ENCODE measurements at places on chromosomes 3 and 15.

- no peak for DNase-seq
These were observed 18.9 kb downstream of the GBE1 start for GRCh38 chr3:81742581-81742980.

GRCh38 chr3:100600181-100601042 is 9.0 kb upstream of the ADGRG7 start:
- DNase-seq: no peak

DNA sequence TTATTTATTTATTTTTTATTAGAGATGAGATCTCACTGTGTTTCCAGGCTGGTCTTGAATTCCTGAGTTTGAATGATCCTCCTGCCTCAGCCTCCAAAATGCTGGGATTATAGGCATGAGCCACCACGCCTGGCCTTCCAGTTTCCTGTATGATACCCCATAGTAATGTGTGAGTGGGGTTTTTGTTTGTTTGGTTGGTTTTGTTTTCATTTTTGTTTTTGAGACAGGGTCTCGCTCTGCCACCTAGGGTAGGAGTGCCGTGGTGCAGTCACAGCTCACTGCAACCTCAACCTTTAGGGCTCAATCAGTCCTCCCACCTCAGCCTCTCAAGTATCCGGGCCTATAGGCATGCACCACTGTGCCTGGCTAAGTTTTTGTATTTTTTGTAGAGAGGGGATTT is 30.9 kb downstream of the GOLM2 start:
- no peak for DNase-seq

- no peak for DNase-seq
These were observed 369.4 kb downstream of the MAGI1 start for GRCh38 chr3:65669163-65669875.

DNA sequence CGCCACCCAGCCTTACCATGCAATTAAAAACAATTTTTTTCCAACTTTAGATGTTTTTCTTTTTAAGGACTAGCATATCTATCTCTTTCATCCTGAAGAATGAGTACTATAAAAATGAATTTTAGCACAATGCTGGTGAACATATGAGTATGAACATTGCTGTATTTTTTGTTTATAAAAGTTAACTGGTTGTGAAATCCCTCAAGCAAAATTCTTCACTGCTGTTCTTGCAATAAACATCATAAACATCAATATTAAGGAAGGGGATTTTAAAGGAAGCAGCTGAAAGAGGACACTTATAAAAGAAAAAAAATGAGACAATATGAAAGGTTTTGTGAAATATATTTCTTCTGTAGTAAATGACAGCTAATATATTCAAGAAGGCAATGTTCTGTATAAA is 3.0 kb downstream of the PLSCR4 start:
- DNase-seq: no peak

DNA sequence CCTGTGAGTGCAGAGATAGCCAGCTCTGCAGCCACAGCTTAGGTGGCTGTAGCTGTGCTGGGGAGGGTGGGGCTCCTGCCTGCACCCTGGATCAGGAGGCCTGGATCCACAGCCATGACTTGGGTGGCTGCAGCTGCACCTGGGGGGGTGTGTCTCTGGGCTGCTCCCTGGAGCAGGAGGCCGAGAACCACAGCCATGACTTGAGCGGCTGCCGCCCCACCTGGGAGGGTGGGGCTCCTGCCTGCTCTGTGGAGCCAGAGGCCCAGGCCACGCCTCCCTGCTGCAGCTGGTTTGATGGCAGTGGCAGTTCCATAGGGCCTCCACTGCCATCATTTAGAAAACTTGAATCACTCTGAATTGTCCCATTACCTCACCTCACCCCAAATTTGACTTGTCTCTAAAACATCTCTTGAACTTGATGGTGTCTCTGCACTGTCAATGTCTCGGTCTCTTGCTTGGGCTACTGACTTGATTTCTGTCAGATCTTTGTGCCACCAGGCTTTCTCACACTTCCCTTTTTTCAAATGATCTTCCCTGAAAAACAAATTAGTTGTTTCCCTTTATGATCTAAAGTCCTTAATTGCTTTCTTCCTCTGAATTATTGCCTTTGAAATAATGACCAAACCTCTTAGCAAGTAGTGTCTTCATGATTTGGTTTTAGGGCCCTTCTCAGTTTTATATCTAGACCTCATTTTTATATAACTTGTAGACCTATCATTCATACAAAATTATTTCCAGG is 313.2 kb upstream of the MME start:
- DNase-seq: no peak

DNA sequence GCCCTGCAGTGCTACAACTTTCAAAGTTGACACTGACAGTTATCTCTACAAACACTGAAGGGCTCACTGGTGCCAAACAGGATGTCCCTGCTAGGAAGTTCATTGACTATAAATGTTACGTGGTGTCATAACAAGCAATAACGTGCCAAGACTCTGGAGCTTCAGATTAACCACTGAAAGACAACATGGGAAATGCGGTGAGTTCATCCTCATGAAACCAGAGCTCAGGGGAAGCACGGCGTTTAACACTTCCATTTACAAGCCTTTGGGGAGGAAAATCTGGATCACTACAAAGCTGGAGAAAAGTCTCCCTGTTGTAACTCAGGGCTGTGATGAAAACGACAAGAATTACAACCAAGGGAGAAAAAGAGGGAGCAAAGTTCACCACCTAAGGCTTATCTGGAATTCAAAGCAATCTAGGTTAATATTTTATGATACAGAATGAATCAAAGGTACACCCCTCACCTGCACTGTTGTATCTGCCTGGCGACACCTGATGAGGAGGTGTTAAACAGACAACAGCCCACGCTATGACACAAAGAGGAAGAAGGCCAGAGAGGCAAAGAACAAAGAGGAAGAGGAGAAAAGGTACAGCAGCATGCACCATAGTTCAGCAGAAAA is 27.0 kb downstream of the SHQ1 start:
- DNase-seq: no peak

GRCh38 chr3:177746337-177746933 is 549.2 kb upstream of the TBL1XR1 start:
- DNase-seq: no peak

DNA sequence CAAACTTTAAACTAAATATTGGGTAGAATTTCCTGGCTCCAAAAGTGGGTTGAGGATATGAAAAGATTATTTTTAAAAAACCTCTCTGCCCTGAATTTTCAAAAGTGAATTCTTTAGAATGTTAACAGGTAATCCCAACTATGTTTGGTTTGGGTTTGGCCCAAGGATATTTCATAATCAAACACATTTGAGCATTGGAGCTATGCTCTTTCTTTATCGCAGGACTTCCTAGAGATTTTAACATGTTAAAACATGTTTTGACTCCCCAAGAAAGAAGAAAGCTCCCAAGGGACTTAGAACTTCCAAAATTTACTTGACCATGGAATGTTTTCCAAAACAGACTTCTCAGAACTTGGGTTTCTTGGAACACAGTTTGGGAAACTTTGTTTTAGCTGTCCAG is 75.6 kb upstream of the SYNPR start:
- no peak for DNase-seq

DNA sequence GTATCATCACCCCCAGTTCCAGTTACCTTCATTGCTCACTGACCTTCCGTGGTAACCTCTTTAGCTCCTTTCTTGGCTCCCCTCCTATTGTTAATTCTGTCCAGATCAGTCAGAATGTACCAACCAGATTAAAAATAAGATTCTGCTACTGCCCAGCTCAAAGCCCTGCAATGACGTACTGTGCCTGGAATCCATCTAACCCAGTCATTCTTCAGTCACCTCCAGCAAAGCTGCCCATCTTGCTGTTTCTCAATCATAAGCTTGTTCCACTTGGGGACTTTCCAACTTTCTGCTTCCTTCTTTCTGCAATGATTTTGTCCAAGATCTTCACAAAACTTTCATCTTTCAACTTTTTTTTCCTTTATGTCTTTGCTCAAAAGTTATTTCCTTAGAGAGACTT is 512.0 kb upstream of the ZNF385D start:
- DNase-seq: no peak

- DNase-seq: no peak
These were observed 240.0 kb upstream of the ARHGEF26 start for GRCh38 chr3:153881201-153881600.

DNA sequence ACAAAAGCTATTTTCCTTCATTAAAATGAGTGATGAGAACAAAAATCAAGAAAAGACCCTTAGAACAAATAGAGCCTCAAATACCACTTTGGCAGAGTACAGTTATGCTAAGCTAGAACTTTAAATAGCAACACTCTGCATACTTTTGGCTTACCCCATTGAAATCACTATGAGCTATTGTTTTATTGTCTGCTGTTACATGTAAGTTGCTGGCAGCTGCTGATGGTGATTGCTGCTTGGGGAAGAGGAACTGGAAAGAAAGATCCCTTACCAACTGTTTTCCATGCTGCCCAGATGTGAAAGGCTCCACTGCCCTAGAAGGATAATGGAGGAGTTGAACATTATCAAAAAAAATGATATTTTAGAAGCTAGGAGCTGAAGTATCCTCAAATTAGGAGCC is 135.4 kb downstream of the SYNPR start:
- DNase-seq: no peak

- DNase-seq: no peak
These were observed 101.5 kb downstream of the ATG7 start for GRCh38 chr3:11373654-11374053.

- no peak for DNase-seq
These were observed 94.4 kb downstream of the SLCO3A1 start for GRCh38 chr15:91947683-91948608.

GRCh38 chr15:84873997-84874396 is 10.5 kb upstream of the SLC28A1 start:
- DNase-seq: no peak

- DNase-seq: no peak
These were observed 51.6 kb downstream of the CYP19A1 start for GRCh38 chr15:51286816-51287215.

- DNase-seq: no peak
These were observed 52.2 kb downstream of the ROPN1B start for GRCh38 chr3:126021224-126021623.

- no peak for DNase-seq
These were observed 22.6 kb upstream of the NR2F2 start for GRCh38 chr15:96307856-96308394.

DNA sequence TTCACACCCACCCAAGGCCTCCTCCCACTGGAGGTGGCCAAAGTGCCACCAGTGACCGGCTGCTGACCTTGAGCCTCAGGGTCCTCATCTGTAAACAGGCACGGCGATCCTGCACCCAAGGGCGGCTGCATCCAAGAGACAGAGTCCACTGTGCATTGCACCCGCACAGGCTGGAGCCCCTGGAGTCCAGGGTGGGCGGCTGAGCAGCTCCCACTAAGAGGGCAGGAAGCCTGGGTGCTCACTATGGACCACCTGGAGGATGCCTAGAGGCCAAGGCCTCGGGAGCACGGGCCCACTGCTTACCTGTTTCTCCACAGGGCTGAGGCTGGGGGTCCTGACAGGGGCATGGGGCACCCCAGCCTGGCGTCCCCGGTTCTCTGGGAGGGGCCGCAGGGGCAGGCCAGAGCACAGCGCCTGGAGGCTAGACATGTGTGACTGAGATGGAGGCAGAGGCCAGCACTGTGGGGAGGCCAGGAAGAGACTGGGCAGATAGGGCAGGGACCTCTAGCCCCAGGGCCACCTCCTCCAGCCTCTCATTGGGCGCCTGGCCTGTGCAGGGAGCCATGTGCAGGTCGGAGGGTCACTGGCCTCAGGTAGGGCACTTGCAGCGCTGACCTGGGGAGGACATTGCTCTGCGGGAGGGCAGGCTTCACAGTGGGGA is at the start of gene UROC1:
TSS of gene UROC1 (minus strand) at position 483 of the 661 bp plus-strand sequence. CDS start at position 429, 54 bp downstream.
- DNase-seq: no peak

DNA sequence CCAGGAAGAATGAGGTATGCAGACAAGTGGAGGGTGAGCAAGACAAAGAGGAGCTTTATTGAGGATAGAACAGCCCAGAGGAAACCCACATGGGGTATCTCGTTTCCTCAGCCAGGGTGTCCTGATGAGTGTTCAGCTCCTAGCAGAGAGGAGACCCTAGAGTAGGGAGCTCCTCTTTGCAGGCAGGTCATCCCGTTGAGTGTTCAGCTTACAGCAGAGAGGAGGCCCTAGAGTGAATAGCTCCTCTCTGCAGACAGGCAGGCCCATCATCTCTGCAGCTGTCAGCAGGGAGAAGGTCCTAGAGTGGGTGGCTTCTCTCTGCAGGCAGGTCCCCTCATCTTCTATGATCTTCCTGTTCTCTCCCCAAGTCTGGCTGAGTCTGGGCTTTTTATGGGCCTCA is 90.6 kb upstream of the TNFSF10 start:
- no peak for DNase-seq

DNA sequence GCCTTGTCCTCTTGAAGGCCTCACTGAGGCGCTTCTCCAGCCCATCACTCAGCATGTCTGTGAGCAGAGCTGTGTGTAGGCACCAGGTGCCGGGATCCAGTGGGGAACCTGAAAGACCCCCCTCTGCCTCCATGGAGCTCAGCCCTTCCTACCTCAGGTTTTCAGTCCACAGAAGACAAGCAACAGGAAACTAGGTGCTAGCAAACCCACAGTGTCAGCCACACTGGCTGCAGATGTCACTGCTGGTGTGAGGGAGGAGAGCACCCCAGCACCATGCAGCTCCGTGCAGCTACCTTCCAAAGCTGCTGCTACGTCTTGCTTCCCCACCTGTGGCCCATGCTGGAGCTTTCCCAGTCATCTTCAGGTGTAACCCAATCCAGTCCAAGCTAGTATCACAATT is 17.9 kb downstream of the PSTPIP1 start:
- DNase-seq: no peak

- DNase-seq: peak; percentile 87
These were observed 152.9 kb downstream of the IGF1R start for GRCh38 chr15:98801234-98801561.

DNA sequence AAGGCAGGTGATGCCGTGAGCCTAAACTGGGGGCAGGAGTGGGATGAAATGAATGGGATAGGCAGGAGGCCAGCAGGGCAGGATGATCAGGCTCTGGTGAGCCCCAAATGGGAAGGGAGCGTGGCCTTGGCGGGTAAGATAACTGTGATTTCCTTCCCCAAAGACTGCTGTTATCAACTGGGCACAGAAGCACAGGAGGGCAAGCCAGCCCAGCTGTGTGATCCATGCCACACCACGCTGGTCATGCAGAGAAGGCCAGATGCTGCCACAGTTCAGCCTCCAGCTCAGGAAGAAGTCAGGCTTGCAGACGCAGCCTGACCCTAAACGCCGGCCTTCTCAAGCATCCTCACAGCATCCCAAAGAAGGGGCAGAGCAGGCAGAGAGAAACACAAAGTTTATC is 52.1 kb upstream of the GNB5 start:
- no peak for DNase-seq

- DNase-seq: no peak
These were observed 1.3 kb downstream of the FXR1 start for GRCh38 chr3:180913581-180914404.

- DNase-seq: no peak
These were observed 40.1 kb downstream of the FLNB start for GRCh38 chr3:58048301-58048700.

DNA sequence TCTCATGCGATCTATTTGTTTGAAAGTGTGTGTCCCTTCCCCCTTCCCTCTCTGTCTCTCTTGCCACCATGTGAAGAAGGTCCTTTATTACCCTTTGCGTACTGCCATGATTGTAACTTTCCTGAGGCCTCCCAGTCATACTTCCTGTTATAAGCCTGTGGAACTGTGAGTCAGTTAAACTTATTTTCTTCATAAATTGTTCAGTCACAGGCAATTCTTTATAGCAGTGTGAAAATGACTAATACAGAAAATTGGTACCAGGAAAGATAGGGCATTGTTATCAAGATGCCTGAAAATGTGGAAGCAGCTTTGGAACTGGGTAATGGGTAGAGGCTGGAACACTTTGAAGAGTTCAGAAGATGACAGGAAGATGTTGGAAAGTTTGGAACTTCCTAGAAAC is 743.7 kb upstream of the NECTIN3 start:
- DNase-seq: no peak
